ENCODE measurements at places on chromosomes 13 and 19.

DNA sequence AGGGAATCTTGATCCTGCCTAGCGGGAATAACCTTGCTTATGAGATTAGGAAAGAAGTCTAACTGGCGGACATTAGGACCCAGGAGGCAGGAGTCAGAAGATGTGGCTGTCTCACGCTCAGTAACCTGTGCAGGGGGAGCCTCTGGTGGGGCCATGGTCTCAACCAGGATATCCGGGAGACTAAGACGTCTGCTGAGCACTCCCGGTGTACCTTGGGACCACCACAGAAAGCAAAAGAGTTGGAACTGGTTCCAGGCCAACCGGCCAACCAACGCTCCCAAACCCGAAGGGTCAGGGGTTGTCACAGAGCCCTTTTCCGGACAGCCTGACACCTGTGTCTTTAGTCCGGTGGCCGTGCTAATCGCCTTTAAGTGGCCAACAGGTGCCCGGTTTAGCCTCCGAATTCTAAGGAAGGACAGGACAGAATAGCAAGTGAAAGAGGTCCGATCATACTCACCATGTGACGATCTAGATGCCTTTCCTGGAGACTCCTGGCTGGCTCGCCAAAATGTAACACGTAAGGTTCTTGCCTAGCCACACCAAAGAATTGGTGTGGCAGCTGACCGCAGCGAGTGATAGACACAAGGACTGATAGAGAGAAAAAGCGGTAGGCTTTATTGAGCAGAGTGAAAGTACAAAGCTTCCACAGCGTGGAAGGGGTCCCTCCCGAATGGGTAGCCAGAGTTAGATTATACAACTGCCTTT lies 103.9 kb upstream of the DIAPH3 start:
- DNase-seq: peak; percentile 9

DNA sequence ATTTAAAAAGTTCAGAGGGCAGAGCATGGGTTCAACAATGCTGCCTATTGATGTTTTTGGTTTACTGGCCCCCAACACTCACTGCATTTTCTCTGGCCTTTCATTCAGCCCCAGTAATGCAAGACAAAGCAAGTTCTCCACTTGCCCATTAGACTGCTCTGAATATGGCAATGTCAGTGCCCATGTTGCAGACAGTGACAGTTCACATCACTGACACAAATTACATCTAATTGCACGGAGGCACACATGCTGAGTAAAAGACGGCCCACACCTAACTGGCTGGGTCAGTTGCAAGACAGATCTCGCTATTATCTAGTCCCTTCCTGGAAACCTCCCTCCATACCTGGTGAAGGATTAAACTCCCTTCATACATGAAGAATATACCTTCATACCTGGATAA lies 54.0 kb downstream of the ENOX1 start:
- no peak for DNase-seq

- DNase-seq: peak; percentile 82
These were observed 38.7 kb upstream of the C1QTNF9 start for GRCh38 chr13:24270639-24271141.

- DNase-seq: no peak
These were observed 11.3 kb downstream of the C19orf25 start for GRCh38 chr19:1467490-1468273.

DNA sequence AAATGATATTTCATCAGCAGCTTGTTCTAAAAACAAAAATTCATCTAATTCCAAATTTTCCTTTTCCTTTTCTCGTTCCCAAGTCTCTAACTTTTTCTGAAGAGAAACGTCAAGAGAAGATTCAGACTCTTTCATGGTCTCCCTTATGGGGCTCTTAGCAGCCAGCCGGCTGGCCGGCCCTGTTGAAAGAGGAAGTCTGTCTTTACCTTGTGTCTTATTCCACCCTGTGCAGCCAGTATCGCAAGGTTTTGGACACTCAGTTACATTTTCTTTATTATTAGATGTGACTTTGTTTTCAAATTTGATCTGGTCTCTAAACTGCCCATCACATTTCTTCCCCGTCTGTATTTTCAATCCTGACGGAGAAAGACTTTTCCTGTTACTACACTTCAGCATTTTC lies 142.3 kb downstream of the RNF17 start:
- DNase-seq: no peak

- DNase-seq: no peak
These were observed at the start of gene IPO5 for GRCh38 chr13:97953376-97953970. IPO5 (plus strand) TSS chr13:97953675; CDS start chr13:97976697, 23,022 bp downstream.

GRCh38 chr13:24271601-24272451 lies 37.6 kb upstream of the C1QTNF9 start:
- peak; percentile 94 for DNase-seq

DNA sequence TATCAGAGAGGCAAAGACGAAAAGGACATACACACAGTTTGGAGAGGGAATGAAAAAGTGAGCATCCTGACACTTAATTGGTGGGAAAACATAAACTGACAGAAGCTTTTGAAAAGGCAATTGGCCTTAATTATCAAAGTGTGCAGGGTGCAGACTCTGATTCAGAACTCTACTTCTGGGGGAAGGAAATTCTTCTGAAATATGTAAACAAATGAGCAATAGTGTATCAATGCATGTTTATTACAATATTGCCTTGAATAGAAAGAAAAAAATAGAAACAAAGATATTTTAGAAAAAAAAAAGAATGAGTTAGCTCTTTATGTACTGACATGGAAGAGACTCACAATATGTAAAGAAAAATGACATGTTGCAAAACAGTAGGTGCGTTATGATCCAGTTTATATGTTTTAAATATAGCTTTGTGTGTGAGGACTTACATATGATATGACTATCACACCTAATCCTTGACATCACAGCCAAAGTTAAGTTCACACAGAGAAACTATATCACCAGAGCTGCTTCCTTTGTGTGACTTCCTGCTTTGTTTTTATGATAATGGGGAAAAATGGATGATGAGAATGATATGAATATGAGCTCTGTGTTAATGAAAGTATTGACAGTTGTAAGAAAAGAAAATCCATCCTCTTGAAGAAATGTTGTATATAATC lies 182.4 kb downstream of the KCTD12 start:
- DNase-seq: no peak

GRCh38 chr19:28374971-28375370 lies 838.0 kb downstream of the UQCRFS1 start:
- DNase-seq: no peak

GRCh38 chr13:43522788-43523187 lies 264.0 kb downstream of the ENOX1 start:
- DNase-seq: no peak

DNA sequence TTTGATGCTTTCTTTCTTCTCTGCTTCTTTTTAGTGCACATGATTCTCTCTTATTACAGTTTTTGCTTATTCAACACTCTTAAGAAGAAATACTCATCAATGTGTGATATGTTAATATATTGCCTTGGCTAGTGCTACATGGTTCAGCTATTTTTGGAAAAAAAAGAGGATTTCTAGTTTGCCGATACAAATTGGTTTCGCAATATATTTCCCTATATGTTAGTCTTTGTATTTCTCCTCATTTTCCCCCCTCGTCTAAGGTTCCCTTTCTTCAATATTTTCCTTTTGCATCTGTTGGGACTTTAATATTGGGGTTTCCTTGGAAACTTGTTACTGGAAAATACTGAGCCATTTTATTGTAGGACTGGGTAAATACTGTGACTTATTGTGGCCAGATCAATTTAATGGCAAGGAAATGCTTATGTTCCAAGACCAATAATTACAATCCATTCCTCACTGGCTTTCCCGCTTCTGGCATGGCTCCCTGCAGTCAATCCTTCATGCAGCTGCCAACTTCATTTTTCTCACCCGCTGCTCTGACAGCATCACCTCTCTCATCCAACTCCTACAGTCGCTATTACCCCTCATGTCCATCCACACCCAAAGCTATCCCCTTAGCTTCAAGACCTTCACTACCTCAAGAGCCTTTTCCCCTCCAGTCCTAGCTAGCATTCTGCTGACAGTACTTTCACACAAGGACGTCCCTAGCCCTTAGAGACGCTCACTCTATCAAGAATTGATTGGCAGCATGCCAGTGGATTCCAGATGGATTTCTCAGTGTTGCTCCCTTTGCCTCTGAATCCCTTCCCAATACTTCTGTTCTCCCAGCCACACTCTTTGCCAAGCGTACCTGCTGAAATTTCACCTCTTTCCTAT lies 280.1 kb upstream of the TMTC4 start:
- DNase-seq: no peak

GRCh38 chr19:13639342-13639929 lies 124.9 kb upstream of the MRI1 start:
- DNase-seq: no peak

- no peak for DNase-seq
These were observed 4.0 kb downstream of the ERF start for GRCh38 chr19:42250666-42251531.

GRCh38 chr19:50461066-50461875 lies 15.0 kb upstream of the EMC10 start:
- DNase-seq: peak; percentile 66

- no peak for DNase-seq
These were observed 25.1 kb downstream of the C19orf47 start for GRCh38 chr19:40322951-40323615.

DNA sequence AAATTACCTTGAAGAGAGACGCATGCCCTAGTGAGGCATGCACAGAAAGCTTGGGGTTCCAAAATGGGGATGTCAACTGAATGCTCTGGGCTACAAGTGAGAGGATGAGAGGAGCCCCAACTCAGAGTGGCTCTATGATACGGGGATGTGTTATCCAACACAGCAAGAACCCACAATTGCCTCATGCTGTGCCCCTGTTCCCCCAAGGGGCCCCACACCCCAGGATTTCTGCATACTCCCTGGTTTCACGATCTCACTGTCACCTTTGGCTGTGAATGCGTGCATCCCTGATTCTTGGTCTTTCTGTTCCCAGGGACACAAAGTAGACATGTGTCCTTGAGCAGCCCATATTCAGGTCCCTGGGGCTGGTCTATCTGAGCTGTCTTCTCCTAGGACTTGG lies 29.3 kb downstream of the WDR88 start:
- no peak for DNase-seq

- DNase-seq: no peak
These were observed 22.6 kb downstream of the SUGP1 start for GRCh38 chr19:19297759-19298158.

- peak; percentile 18 for DNase-seq
These were observed 16.2 kb upstream of the PRODH2 start for GRCh38 chr19:35828692-35829301.

- no peak for DNase-seq
These were observed 8.2 kb downstream of the CDK8 start for GRCh38 chr13:26262156-26262555.

- no peak for DNase-seq
These were observed 13.6 kb upstream of the ERCC1 start for GRCh38 chr19:45437328-45437727.

DNA sequence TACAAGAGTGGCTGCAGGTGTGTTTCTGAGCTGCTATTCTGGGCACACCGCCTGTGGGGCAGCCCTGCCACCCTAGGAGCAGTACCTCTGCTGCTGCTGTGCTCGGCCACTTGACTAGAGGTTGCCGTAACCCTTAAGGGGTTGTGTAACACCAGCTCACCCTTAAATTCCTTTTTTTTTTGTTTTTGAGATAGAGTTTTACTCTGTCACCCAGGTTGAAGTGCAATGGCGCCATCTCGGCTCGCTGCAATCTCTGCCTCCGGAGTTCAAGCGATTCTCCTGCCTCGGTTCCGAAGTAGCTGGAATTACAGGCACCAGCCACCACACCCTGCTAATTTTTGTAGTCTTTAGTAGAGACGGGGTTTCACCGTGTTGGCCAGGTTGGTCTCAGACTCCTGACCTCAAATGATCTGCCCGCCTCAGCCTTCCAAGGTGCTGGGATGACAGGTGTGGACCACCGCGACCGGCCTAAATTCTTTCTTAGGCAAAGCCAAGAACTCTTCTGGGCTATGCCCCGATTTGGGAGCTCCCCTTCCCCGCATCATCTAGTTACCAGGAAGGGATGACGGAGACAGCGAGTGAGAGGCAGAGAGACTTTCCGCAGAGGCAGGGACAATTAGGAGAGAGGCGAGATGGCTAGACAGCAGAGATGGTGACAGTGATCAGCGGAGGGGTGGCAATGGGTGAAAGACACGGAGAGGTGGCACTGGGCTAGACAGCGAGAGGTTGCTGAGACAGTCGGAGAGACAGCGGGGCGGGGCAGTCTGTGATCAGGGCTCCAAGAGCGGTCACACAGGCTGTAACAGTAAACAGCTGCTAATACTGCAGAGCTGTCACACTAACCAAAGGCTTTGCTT lies 4.4 kb upstream of the LILRA5 start:
- no peak for DNase-seq

DNA sequence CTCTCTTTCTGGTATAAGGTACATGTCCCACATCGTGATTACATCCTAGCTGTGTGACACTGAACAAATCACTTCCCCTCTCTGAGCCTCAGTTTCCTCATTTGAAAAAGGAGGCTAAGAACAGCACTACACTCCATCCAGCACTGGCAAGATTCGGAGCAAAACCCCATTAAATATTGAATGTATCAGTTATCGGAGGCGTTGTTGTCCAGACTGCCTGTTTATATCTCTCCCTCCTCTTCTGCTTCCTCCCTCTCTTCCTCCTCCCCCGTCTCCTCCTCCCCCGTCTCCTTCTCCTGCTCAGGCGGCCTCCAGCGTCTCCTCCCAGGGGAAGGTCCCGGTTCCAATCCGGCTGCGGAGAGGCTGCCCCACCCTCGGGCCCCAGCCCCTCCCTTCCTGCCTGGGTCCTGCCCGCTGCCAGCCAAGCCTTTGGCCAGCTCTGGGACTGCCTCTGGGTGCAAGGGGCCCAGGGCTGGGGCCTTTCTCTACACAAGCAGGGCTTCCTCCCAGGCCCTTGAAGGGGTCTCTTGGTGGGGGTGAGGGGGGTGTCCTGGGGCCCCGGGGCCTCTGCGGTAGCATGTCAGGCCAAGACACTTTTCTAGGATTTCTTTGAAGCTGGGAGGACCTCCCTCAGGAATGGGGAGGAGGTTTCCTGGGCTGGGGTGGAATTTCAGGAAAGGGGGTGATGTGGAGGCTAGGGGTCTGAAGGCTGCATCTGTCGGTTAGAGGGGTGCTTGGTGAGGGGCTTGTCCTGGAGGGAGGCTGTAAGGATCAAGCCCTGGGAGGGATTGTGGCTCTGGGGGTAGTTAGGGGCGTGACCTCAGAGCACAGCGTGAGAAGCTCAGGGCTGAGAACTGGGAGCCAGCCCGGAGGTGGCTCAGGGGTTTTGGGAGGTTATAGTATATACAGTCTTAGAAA lies 1.9 kb downstream of the RRAS start:
- DNase-seq: no peak

DNA sequence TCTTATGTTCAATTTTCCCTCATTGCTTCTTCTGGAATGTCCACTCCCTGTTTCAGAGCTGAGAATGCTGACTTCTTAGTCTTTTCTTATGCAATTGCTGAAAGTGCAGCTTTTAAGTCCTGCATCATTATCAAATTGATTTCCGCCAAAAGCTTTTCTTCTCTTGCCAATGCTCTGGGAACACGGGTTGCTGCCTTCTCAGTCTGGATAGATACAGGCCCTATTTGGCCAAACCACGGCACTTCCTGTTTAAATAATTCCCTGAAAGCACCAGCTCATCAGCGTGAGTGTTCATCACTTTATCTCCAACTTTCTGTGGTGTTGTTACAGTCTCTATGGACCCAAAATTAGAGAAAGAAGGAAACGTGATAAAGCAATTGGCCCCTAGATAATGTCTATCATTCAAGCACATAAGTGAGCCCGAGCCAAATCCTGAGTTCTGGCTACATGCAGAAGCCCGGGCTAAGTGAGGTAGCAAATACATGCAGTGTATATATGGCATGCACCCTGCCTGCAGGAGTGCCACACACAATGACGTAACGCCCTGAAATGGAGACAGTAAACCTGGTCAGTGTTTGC lies 85.7 kb downstream of the CYSLTR2 start:
- DNase-seq: no peak
